Effector CD4-positive, alpha-beta T cell (primary cell): ENCODE measurements at places on chromosomes 5 and 9.

GRCh38 chr9:96067004-96067403 lies 191.5 kb downstream of the ERCC6L2 start:
- no peak for DNase-seq

DNA sequence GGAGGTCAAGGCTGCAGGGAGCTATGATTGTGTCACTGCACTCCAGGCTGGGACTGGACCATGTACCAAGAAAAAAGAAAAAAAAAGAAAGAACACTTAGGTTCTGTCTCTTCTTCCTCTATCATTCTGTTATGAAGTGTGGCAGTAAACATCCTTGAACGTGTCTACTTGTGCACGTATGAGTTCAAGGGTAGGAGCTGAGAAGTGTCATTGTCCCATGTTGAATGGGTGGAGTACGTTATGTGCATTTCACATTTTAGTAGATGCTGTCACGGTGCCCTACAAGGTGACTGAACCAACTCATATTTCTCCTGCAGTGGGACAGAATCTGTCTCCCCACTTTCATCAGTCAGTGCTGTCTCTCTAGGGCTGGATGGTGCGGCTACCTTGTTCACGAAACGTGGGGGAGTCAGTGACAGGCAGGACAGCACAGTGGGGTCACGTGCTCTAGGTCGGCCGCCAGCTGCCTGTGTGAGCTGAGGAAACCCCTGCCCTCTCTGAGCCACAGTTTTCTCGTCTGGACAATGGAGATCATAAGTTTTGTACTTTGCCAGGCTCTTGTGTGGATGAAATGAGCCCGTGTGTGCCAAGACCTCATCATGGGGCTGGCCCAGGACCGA lies 47.2 kb downstream of the GTF3C4 start:
- no peak for DNase-seq

GRCh38 chr9:101437806-101438232 lies 2.2 kb upstream of the ALDOB start:
- no peak for DNase-seq

GRCh38 chr9:127706836-127707241 lies at the start of gene CFAP157:
CFAP157 (plus strand) TSS chr9:127706988; CDS start chr9:127707032, 44 bp downstream.
- DNase-seq = no peak

- no peak for DNase-seq
These were observed 866.4 kb upstream of the C9orf72 start for GRCh38 chr9:28439688-28440087.

DNA sequence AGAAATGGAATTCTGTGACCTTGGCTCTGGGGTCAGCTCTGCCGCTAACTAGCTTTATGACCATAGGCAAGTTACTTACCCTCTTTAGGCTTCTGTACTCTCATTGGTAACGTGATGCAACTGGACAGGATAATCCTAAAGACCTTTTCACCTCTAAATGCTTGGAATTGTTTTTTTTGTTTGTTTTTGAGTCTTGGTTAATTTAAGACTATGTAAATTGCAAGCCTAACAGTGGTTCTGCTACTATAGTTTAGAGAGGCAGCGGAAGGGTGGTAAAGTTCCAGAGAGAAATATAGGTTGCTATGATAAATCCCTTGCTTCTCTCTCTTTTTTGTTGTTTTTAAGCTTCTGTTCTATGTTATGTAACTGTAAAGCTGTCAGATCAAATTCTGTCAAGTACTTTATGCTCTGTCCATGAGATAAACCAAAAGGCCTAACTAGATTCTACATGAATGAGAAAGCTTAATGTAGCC lies 17.6 kb downstream of the FAM169A start:
- no peak for DNase-seq

- no peak for DNase-seq
These were observed 41.3 kb upstream of the HAND1 start for GRCh38 chr5:154519359-154519758.

DNA sequence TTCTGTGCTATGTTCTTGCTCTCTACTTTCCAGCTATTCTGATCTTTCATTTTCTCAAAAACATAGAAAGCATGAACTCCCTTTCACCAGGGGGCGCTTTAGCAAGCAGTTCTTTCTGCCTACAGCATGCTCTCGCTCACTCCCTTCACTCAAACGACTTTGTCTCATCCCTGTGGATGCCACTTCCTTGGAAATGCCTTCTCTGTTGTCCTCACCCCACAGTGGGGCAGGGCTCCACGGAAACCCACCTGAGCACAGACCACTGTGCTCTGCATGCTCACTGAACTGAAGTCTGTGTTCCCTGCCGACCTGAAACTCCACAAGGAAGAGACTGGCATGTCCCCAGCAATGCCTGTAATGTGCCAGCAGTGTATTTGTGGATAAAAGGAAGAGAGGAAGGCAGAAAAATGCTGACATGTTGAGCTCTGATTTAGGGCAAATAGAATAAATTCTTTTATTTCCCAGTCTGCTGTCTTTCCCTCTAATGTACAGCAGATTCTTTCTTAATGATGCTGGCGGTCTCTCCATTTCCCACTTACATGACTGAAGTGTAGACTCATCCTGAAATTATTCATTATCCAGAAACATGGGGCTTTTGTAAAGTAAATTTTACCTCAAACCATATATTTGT lies 4.9 kb upstream of the ROR2 start:
- no peak for DNase-seq

GRCh38 chr5:100004969-100005368 lies 530.2 kb upstream of the FAM174A start:
- no peak for DNase-seq

GRCh38 chr5:115961381-115962238 lies 665 bp upstream of the LVRN start:
- DNase-seq = no peak

DNA sequence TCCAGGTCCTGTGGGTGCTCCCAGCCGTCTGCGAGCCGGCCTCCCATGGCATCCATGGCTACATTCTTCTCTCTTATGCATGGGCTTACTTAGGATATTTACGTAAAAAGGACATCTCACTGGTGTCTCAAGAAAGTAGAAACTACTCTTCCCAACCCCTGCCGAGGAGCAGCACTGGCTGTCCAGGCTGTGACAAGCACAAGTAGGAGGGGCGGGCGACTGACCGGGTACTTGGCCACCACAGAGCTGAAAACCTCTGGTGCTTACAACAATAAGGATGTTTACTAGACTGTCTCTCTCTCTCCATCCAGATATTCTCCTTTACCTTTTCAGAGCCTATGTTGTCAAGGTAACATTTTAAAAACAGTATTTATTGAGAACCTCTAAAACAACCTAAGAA lies 56.3 kb upstream of the TBC1D9B start:
- DNase-seq = no peak

GRCh38 chr9:4832786-4833579 lies 40.2 kb downstream of the RCL1 start:
- DNase-seq = no peak

GRCh38 chr9:25353783-25354182 lies 324.5 kb downstream of the TUSC1 start:
- no peak for DNase-seq

DNA sequence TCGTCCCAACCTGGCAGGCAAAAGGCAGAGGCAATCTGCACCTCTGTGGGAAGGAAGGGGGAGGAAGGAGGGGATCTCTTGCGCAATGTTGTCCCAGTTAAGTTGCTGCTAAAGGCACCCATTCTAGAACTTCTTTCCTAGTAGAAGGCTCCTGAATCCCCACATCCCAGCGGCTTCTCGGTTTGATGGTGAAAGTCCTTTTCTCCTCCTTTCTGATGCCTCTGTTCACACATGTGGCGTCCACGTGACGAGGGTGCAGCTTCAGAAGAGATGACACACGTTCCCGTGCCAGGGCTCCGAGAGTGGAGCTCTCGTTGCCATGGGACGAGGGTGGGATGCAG lies 96.9 kb upstream of the FCN2 start:
- DNase-seq = no peak

GRCh38 chr9:4086119-4087090 lies 213.5 kb downstream of the GLIS3 start:
- DNase-seq = no peak

GRCh38 chr5:107564931-107565372 lies 105.8 kb downstream of the EFNA5 start:
- DNase-seq = no peak

DNA sequence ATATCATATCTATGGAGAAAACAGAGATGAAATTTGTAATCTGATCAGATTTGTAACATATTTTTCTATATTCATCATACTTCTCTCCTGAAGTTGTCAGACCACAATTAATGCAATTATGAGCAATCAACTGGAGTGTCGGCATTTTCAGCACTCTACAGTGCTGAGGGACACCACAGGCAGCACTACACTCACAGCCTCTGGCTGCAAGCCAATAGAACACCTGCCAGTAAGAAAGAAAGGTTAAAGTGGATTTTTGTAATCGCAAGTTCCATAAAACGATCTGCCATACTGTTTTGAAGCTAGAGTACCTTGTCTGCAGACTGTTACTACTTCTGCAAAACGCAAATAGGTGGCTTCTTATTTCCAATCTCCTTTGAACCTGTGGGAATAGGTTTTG lies 147.6 kb downstream of the ADAMTS6 start:
- DNase-seq = no peak

GRCh38 chr9:77512876-77513275 lies 135.2 kb downstream of the GNA14 start:
- no peak for DNase-seq

DNA sequence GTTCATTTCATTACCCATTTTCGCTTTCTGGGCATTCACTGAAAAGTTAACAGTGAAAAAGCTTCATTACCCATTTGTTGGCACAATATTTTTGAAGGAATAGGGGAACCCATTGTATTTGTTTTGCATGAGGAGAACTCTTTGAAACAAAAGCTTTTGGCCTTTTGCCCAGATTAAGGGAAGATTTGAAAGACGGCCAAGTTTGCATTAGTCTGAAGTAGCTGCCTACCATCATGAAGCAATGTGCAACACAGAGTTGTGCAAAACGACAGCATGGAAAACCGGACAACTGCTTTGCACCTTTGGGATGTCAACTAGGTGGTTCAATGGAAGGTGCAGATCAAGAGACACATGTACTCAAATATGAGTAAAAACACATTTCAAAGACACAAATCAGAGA lies 84.9 kb downstream of the TRPM3 start:
- no peak for DNase-seq

- no peak for DNase-seq
These were observed 102.2 kb upstream of the SLC28A3 start for GRCh38 chr9:84442712-84443111.

DNA sequence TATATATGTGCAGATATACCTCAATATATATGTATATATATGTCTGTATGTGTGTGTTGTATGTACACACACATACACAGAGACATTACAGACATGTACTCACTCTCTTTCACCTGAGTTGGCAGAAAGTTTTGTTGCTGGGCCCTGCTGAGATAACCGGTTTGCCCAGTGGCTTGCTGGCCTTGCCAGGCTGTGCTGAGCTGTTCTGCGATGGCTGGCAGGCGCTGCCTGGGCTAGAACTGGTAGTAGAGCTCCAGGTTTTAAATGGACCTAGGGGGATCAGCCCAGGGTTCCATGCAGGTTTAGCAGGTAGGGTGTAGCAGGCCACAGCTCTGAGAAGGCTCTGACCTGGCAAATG lies 394.3 kb downstream of the GADD45G start:
- no peak for DNase-seq

- DNase-seq = no peak
These were observed 674 bp downstream of the C5orf15 start for GRCh38 chr5:133967698-133968203.

- DNase-seq = no peak
These were observed 49.5 kb downstream of the EGFLAM start for GRCh38 chr5:38307845-38308244.

- DNase-seq = no peak
These were observed 167.6 kb upstream of the MAP1B start for GRCh38 chr5:71939452-71940230.

- no peak for DNase-seq
These were observed 42.8 kb upstream of the SLIT3 start for GRCh38 chr5:169343766-169344165.

DNA sequence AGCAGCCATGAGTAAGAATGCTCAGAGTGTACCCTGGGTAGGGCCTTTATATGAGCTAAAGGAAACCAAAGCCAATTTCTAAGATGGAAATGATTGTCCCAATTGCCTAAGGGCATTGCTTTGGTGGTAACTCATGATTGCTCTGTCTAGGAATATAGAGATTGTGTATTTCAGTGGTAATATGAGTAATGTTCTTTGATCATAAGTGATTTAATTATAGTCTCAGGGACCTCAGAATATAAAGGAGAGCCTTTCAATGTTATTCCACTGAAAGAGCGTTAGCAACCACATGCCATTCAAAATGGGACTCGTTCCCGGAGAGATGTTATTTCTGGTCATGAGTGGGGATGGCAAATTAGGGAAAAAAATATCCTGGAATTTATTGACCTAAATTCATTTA lies 340.5 kb downstream of the ARHGEF28 start:
- no peak for DNase-seq

DNA sequence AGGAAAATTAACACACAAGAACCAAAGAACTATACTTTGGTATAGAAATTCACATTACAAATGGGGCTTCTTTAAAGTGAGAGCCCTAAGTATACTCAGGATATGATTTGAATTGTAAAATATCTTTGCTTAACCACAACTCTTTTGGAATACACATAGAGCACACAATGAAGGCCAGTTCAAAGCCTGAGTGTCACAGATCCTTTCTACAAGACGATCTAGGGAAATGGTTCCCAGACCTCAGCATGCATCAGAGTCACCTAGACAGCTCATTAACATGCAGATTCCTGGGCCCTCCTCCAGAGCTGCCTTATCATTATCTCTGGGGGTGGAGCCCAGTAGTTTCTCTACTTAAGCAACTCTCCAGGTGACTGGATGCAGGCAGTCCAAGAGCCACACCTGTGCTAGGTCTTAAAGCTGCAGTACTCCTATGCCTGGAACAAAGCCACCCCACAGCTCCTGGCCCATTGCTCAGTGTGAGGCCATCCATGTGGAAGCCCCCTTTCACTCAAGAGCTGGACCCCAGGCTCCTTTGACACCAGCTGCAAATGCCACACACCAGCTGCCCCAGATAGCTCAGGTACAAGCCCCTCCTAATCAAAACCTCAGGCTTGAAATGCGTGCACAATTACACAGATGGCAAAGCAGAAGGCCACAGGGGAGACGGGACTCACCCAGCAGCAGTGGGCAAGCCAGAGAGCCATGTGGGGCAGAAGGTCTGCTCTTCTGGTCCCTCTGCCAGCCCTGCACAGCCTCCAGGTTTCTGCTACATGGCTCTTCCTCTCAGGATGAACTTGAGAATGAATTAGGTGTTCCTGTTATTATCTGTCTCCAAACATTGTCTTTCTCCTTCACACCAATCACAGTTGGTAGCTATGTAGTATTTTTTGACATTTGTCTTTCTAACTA lies 106.1 kb downstream of the SH3TC2 start:
- no peak for DNase-seq

DNA sequence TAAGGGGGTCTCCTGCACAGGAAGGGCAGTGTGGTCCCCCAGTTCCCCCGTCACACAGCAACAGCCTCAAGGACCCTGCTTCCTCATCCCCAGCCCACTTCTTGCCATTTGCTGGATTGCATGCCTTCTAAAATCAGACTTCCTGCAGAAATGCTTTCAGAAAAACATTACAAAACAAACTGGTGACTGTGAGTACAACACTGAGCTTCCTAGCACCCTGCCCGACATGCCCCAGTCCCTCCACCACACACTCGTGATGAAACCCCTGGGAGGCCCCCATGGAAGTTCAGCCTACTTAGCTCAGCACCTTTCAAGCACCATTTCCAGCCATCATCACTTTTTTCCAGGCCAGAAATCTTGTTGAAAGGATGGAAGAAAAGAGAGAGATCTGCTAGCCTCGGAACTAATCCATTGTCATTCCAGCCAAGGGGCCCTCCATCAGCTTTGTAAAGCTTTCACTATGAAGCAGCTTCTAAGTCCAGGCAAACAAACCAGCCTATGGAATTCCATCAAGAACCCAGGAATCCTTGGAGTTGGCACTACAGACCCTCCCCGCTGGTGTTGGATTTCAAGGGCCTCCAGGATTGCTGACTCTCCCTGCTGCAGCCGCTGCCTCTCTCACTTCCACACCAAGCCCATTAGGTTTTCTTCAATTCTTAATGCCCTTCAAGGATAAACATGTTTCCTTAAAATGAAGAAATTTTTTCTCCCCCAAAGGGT lies 114.6 kb downstream of the C5orf15 start:
- no peak for DNase-seq
